T-helper 9 cell (primary cell): ENCODE measurements at places on chromosomes 3 and 15.

- no peak for DNase-seq
Measured at GRCh38 chr3:48536785-48537184, 19.8 kb downstream of the PFKFB4 start.

DNA sequence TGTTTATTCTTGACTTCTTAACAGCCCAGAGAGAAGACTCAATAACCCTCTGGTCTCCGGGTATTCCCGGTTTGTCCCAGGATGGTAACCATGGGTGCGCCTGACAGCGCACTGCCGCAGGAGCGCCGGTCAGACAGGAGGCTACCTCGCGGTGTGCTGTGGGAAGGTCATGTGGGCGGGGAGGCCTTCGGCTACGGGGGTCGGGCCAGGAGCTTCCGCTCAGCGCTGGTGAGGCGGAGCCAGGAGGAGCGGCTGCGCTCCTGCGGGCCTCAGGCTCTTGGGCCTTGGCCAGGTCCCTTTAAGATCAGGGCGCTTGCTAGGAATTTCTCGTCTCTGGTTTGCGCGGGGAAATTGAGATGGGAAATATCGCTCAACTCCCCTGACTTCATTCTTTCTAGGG lies 182.3 kb upstream of the NDN start:
- DNase-seq: no peak

GRCh38 chr15:41865490-41866055 lies 26.9 kb downstream of the PLA2G4B start:
- no peak for DNase-seq

GRCh38 chr15:71451130-71451529 lies 335.9 kb downstream of the THSD4 start:
- no peak for DNase-seq

DNA sequence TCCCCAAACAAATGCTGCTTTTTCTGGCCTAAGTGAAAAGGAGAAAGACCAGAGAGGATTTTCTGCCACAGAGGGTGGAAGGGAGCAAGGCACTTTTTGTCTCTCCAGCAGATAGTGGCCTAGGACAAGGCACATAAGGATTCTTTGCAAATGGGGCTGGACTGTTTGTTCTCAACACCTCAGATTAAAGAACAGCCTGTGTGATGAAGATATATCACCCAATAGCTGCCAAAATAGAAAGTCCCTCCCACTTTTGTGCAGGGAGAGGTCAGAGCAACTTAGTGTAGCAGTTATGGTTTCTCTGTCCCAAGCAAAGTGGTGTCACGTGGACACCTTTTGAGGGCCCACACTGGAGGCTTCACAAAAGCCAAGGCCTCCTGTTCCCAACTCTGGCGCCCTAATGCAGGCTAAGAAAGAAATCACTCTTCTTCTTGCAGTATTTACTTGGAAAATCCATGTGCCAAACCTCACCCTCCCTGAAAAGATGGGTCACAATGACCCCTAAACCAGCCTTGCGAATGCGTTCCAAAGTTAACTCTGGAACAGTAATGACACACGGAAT lies 84.9 kb downstream of the LRIG1 start:
- DNase-seq: no peak

GRCh38 chr15:78131295-78132061 lies at the start of gene CIB2:
TSS of gene CIB2 (minus strand) at chr15:78131445. CDS start at chr15:78131215, 230 bp downstream.
- peak; percentile 68 for DNase-seq

- no peak for DNase-seq
Measured at GRCh38 chr3:194339356-194339755, 11.8 kb downstream of the CPN2 start.

- DNase-seq: no peak
Measured at GRCh38 chr3:135141672-135142071, 346.6 kb downstream of the EPHB1 start.

GRCh38 chr15:89566181-89566580 lies 9.1 kb upstream of the TICRR start:
- no peak for DNase-seq

DNA sequence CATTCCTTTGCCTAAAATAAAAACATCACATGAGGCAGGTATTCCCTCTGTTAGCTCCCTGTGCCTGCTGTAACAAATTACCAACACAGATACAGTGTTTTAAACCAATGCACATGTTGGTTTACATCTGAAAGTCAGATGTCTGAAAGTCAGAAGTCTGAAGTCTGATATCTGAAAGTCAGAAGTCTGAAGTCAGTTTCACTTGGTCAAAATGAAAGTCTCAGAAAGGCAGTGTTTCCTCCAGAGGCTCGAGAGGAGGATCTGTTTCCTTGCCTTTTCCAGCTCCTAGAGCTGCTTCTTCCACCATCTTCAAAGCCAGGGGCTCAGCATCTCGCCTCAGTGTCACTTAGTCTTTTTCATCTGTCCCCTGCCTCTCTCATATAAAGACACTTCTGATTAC lies 22.0 kb downstream of the SST start:
- DNase-seq: no peak

- DNase-seq: no peak
Measured at GRCh38 chr15:76979331-76979925, 15.5 kb upstream of the PSTPIP1 start.

GRCh38 chr3:64489361-64490044 lies 198.3 kb downstream of the ADAMTS9 start:
- DNase-seq: no peak

DNA sequence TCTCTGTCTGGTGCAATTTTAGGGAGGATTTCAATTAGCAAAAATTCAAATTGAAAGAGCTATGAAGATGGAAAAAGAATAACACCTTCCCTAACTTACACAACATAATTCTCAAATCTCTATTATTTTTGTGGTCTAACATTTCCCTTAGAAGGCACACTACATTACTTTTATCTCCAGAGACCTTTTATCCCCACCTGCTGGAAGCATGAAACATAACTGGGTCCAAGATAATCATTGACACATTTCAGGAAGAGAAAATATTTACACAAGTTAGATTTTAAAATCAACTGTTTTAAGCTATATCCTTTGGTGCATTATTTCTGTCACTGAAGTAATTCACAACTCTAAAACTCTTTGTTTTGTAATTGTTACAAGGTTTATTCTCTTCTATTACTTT lies 779.5 kb downstream of the ROBO1 start:
- no peak for DNase-seq

DNA sequence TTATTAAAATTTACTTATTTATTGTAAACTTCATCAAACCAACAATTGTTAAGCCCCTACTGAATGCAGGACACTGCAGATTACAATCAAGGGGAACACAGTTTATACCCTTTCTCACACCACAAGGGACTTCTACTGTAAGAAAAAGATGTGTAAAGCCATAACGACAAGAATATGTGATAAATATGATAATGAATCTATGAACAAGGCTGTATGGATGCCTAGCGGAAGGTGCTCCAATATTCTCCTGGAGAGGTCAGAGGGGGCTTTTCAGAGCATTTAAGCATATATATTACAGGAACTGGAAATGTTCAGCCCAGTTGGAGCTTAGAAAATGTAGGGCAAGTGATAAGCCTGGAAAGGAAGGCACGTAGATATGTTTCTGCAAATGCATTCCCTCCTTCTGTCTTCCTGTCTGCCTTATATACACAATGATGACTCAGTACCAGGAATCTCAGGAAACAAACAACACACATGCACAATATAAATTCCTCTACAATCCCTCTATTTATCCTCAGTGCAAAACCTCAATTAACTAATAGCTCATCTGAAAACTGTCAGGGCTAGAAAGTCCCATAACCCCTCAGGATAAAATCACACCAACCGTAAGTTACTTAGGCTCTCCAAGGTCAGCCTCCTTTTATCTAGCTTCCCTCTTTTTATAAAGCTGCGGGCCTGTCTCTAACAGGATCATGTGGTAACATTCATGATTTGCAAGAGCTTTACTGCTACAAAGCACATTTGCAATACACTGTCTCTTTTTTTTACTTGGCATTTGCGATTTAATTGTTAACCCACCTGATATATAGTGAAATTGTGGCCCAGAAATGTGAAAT lies 393.1 kb downstream of the LPP start:
- DNase-seq: no peak

GRCh38 chr3:7194071-7194835 lies 333.3 kb downstream of the GRM7 start:
- DNase-seq: no peak

- no peak for DNase-seq
Measured at GRCh38 chr3:16614033-16615031, 9.1 kb upstream of the DAZL start.

- no peak for DNase-seq
Measured at GRCh38 chr3:59189526-59189925, 139.7 kb upstream of the CFAP20DC start.

- DNase-seq: no peak
Measured at GRCh38 chr3:130345487-130346079, at the start of gene COL6A5. TSS of gene COL6A5 (plus strand) at chr3:130345672. CDS start at chr3:130373639, 27,967 bp downstream.

DNA sequence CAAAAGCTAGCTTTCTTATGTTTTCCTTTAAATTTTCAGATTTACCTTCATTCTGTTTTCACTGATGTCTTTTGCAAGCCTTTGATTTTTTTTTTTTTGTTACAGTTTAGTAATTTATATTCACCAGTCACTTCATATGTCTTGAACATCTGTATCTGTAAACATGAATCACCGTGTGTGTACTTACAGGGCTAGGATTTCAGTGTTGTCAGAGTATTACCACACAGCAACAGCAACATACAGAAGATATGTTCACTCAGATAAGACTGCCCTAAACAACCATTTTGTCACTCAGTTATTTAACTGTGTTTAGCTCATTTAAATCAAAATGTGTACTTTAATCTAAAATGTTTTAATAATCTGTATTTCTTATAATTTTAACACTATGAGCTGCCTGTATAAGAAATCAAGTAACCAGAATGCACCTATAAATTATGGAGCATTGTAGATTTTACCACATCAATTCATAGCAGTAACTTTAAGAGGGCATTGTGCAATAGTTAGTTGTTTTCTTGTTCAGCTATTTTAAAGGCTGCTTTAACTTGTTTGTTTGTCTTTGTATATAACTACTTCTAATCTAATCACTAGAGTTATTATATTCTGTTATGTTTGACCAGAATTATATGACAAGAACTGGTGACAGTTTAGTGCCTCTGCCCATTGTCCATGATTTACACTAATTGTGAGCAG lies 50.4 kb downstream of the GHSR start:
- DNase-seq: no peak
